Activated CD4-positive, alpha-beta memory T cell treated with anti-CD3 and anti-CD28 coated beads for 36 hours (primary cell): ENCODE measurements at places on chromosomes 2 and 18.

DNA sequence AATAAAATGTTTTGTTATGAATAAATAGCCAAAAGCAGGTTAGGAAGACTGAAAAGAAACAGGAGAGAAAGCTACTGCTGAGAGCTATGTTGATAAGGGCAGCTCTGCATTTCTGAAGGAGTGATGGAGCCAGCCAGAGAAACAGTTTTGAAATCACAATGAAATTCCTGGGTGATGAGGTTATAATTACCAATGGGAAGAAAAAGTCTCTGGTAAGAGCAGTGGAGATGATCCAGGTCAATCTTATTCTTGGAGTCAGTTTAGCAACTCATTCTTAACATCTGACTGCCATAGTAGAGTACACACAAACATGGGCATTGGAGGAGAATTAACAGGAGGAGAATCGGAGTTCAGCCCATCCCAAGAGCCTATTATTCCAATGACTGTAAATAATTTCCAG, 2.4 kb downstream of the ALKAL2 start:
- no peak for DNase-seq

DNA sequence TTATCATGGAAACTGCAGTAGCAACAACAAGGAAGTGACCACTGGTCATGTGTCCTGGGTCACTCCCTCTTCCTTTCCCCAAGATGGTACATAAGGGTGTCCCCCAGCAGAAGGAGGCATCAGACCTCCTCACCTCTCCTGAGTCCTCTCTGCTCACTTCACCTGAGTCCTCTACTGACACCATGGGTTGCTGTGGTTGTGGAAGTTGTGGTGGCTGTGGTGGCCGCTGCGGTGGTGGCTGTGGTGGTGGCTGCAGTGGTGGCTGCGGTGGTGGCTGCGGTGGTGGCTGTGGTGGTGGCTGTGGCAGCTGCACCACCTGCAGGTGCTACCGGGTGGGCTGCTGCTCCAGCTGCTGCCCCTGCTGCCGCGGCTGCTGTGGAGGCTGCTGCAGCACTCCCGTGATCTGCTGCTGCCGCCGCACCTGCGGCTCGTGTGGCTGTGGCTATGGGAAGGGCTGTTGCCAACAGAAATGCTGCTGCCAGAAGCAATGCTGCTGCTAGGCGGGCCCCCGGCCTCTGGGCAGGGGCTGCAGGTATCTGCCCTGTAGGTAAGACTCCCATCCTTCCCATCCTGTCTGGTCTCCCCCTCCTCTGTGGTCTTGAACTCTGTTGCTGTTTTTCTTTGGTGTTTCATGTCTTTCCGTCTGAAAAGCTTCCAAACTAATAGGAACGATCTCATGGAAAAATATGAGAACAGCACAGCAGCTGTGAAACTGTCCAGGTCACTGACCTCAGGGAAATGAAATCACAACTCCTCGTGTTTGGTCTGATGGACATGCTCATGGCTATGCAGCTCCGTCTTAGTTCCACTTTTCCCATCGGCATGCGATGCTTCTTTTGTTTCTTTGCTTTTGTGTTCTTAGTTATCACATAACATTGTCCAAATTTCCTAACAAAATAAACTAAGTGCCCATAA, at the start of gene SCYGR4:
TSS of gene SCYGR4 (plus strand) at position 183 of the 915 bp plus-strand sequence. CDS start at position 183, 0 bp downstream.
- DNase-seq, result no peak

DNA sequence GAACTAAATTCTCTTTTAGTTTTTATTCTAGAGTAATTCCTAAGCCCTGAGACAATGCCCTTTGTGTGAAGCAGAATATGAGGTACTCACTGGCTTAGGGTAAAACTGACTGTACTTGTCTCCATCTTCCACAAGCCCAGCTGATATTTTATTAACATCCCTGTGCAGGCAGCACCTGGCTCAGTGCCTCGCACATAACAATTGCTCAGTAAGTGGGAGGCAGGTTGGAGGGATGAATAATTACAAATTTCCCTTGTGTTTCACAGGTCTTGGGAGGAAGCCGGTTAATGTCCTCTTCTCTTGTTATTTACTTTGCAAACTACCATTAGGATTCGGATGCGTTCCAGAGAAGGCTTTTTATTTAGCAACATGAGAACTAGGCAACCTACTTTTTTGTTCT, 249.8 kb upstream of the FSHR start:
- no peak for DNase-seq

DNA sequence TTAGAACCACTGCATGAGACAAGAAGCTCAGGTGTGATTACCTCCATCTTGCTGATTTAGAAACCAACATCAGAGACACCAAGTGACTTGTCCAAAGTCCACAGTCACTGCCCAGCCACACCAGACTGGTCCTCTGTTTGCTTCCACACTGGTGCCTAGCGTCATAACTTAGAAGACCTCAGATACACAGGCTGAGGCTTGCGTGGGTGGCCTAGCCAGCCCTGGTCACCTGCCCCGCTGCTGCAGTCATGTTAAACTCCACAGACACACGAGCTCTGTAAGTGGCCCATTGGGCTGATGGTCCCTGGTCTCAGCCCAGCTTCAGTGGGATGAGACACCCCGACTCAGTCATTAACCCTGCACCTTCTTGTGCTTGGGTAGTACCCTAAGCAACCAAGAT, 47.1 kb downstream of the CNGA3 start:
- DNase-seq, result no peak

- DNase-seq, result peak; percentile 41
Measured at GRCh38 chr2:8594731-8595427, 87.0 kb upstream of the ID2 start.

DNA sequence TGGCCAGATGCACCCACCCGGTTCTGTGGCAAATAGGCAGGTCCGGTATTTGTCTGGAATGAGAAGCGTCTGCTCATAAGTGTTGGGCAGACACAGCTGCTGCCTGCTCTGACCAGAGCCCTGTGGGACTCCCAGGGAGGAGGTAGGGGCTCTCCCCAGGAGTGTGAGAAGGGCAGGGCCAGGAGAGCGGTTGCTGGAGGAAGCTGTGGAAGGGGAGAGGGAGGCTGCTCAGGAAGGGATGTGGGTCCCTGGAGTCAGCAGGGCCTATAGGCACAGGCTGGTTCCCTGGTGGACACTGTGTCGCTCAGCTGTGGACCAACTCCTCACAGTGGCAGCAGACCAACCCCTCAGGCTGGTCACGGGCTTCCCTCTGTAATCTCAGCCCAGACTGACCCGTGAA, 109.2 kb downstream of the DYSF start:
- no peak for DNase-seq

GRCh38 chr2:190765386-190766173, 115.0 kb upstream of the GLS start:
- peak; percentile 40 for DNase-seq

GRCh38 chr2:128727404-128727803, 408.7 kb upstream of the HS6ST1 start:
- no peak for DNase-seq

GRCh38 chr18:45413180-45413836, 202.0 kb upstream of the SLC14A2 start:
- no peak for DNase-seq

DNA sequence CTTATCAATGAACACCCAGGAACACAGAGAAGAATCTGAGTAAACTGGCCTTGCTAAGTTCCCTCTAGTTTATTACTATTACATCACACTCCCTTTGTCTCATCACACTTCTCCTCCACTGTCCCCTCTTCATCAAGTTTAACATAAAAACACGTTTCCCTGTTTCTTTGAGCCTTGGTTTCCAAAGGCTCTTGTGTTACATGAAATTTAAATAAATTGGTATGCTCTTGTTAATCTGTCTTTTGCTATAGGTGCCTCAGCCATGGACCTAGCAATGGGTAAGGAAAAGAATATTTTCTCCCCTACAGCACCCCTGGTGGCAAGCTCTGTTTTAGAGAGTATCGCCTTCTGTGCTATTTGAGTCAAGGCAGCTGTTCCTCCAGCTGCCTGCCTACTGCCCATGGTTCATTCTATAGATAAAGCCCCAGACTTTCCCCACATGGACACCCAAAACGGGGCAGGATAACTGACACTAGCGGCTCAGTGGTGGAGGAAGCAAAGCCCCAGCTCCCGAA, 31.8 kb downstream of the TGIF1 start:
- DNase-seq, result peak; percentile 40

DNA sequence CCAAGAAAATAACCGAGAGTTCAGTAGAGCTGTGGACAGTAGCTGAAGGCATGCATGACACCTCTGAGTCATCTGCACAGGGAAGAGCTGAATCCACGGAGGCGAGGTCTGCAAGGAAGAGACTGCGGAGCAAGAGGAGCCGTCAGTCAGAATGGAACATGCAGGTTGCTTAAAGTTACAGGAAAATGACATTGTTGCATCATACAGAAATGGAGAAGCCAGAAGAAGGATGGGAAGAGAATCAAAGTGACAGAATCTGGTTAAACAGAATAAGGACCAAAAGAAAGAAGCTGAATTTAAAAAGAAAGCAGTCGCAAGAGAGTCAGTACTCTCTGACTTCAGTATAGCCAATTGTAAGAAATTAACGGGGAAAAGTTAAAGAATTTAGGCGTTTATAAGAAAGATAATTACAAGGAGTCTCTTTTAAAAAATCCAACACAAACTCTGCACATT, 533.8 kb downstream of the ADCYAP1 start:
- DNase-seq, result no peak

- no peak for DNase-seq
Measured at GRCh38 chr2:208363485-208363884, 43.1 kb upstream of the PTH2R start.

GRCh38 chr2:191836853-191837769, 9.8 kb downstream of the CAVIN2 start:
- DNase-seq, result no peak

DNA sequence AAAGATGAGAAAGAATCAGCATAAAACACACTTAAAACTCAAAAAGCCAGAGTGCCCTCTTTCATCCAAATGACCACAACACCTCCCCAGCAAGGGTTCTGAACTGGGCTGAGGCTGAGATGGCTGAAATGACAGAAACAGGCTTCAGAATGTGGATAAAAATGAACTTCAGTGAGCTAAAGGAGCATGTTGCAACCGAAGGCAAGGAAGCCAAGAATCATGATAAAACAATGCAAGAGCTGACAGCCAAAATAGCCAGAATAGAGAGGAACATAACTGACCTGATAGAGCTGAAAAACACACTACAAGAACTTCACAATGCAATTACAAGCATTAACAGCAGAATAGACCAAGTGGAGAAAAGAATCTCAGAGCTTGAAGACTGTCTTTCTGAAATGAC, 12.2 kb upstream of the PSMA8 start:
- DNase-seq, result no peak

DNA sequence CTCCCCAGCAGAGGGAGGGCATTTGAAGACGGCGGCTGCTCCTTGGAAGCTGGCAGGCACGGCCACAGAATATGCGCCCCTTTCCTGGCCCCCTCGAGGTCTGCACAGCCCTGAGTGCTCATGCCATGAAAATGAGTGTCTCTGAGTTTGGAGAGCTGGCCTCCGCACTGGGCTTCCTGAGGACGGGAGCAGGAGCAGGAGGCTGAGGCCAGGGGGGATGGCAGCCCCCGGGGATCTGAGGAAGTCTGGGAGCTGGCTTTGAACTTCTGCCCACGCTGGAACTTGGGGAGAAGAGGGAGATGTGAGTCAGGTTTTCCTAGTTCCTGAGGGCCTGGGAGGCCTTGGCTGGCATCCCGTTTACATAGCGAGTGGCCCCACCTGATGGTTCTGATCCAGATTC, 47.0 kb downstream of the RRM2 start:
- DNase-seq, result no peak

DNA sequence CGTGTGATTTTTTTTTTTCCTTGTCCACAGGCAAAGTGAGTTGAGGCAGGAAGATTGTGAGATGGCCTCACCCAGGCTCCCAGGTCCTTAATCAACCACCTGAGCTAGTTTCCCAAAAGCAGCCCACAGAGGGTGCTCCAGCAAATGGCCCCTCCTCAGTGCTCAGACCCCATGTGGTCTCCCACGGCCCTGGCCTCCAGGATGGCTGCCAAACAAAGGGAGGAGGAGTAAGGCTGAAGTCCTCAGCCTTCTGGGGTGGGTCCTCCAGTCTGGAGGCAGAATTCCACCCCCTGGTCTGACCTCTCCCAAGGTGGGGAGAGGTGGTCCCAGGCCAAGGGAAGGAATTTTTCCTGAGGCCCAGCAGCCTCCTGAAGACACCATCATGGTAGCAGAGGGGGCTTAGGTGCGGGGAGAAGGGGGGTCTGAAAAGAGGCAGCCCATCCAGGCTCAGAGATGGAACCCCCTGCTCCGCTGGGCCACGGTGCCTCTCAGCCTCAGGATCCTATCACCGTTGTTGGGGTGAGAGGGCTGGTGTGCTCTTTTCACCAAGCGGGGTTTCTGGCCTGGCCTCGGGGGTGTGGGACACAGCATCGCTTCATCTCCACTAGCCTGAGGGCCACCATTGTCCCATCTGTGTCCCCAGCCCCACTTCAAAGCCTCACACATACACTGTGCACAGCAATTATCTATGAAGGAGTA, 2.3 kb downstream of the NGEF start:
- no peak for DNase-seq

GRCh38 chr2:158996378-158996993, 28.0 kb downstream of the TANC1 start:
- DNase-seq, result no peak

- no peak for DNase-seq
Measured at GRCh38 chr2:218180467-218181114, 13.8 kb upstream of the CXCR1 start.

DNA sequence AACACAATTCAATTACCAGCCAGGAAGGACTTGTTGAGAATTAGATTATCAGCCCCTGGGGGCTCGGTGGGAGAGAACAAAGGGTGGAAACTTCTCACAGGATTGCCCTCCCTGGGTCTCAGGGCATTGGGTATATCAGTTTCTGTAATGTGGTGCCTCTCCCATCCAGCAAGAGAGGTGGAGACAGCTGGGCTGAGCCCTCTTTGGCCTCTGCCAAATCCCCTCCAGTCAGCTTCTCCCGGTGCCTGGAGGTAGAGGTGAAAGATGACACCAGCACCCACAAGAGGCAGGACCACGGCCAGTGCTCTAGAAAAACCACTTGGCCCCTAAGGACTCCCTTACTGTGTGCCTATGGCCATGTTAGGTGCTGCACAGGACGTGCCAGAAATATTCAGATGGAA, 179.7 kb downstream of the HAUS1 start:
- no peak for DNase-seq

DNA sequence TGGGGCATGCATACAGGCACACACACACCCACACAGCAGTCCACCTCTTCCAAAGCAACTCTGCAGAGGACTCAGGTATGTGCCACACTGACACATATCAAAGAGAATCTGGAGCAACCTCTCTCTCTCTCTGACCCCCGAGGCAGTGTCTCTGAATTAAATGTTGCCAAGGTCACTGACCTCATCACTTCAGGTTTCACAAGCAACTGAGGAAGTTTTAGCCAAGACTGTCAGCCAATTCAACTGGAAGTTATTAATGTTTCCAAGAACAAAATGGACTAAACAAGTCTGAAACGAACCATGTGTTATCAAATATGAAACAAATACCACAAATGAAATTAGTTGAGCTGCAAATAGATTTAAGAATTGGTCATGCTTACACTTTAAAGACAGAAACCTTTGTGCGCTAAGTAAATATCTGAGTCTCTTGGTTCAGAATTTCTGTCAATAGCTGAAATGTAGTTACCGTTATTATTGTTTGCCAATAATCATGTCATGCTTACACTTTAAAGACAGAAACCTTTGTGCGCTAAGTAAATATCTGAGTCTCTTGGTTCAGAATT, 86.1 kb downstream of the SLC25A12 start:
- DNase-seq, result no peak
